Pancreas (tissue), 10 donors: ENCODE measurements at places on chromosomes 11 and 22.
A peak's percentile ranks its signal among the peaks of the same experiment; 100 is the strongest.

GRCh38 chr11:14645015-14645912 is 1.7 kb downstream of the PDE3B start:
- DNase-seq, result no peak

- peak; percentile 92 for DNase-seq
Observed at GRCh38 chr22:38656256-38657044, at the start of the genes CBY1 and FAM227A. TSS of gene CBY1 (plus strand) at chr22:38656638. CDS start at chr22:38668055, 11,417 bp downstream. TSS of gene FAM227A (minus strand) at chr22:38656392. CDS start at chr22:38650168, 6,224 bp downstream.

GRCh38 chr11:1546536-1547466 is 25.3 kb downstream of the DUSP8 start:
- DNase-seq, result peak; percentile 57

GRCh38 chr11:111603611-111604130 is 1.4 kb downstream of the SIK2 start:
- no peak for DNase-seq

DNA sequence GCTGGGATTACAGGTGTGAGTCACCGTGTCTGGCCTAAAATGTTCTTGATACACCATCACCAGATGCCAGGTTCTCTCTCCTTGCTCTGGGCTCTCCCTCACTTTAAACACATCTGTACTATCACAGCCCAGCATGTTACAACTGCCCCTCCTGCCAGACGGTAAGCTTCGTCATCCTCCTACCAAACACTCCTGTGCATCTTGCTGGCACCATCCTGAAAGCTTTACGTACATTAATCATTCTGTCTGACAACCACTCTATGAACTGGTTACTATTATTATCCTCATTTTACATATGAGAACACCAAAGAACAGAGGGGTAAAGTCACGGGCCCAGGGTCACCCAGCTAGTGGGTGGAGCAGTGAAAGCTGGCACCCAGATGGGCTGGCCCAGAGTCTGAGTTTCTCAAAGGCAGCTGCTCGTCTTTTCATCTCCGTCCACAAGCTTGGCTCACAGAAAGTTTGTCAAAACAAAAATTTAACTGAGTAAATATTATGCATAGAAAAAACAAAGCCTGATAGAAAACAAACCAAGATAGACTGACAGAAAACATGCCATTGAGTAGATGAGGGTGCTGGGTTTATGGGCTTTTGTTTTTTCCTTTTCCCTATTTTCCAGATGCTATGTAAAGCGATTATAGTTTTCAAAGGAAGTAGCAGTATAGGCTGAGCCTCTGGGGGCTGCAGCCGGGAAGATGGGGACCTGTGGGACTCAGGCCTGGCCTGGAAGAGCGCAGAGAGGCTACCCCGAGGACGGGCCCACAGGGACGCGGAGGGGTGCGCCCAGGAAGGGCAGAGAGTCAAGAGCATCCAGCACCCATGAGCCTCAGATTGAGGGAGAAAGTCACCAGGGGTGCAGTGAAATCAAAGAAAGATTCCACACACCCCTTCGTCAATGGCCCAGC is 9.5 kb downstream of the PLA2G6 start:
- no peak for DNase-seq

GRCh38 chr11:57653163-57653562 is 3.5 kb upstream of the YPEL4 start:
- DNase-seq, result no peak

- DNase-seq, result peak; percentile 23
Observed at GRCh38 chr22:44192098-44192815, 11.5 kb downstream of the PARVG start.

DNA sequence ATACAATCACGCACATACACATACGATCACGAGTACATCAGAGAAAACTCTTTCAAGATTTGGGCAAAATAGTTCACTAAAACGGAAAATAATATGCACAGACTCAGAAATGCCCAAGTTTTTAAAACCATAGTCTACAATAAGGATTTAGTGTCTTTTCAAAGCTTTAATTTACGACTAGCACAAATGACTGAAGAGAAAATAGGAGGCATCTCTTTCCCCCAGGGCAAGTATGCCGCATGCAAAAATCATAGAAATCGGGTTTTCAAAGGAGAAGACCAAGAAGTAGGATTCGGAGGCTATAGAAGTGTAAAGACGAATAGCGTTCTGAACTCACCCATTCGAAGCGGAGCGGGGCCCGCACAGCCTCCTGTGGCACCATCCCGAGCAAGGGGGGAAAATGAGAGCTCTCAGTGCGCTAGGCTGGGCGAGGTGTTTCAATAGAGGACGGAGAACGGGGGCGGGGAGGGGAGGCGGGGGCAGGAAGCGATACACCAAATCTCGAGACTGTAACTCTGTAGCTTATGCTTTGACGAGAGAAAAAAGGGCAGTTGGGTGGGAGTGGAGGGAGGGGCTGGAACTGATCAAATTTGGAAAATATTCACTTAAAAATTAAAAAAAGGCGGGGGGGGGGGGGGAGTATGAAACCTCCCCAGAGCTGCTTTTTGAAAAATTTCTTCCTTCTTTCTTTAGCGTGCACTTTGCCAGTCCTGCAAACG is 15.8 kb downstream of the BLID start:
- DNase-seq, result peak; percentile 24

- DNase-seq, result no peak
Observed at GRCh38 chr11:11403763-11404725, 51.0 kb upstream of the CSNK2A3 start.

DNA sequence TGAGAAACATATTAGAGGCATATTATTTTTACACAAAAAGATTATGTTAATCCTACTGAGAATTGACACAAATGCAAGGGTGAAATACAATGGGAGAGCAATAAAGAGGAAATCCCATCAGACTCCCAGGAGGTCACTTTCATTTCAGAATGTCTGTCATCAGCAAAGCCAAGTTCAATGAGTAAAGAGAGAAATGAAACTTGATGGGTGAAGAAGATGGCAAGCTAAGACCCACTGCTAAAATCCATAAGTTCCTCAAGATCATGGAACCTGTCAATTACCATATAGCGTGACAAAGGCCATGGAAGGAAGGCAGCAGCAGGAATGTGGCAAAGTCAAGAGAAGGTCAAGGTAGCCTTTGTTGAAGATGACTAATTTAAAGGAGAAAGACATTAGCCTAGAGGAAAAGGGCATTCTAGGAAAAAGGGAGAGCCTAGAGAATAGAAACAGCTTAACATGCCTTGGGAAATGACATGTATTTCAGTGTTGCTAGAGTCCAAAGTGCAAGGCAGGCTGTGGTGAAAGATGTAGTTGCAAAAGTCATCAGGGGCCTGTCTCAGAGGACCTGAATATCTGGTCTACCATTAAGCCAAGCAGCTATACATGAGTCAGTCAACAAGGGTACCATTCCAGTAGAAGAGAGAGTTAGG is 43.1 kb downstream of the FAM168A start:
- DNase-seq, result no peak
